Cardiac fibroblast (primary cell): ENCODE measurements at places on chromosomes 5 and 9.

- DNase-seq: peak; percentile 30
These were observed 5.9 kb downstream of the FAM78A start for GRCh38 chr9:131270171-131271015.

DNA sequence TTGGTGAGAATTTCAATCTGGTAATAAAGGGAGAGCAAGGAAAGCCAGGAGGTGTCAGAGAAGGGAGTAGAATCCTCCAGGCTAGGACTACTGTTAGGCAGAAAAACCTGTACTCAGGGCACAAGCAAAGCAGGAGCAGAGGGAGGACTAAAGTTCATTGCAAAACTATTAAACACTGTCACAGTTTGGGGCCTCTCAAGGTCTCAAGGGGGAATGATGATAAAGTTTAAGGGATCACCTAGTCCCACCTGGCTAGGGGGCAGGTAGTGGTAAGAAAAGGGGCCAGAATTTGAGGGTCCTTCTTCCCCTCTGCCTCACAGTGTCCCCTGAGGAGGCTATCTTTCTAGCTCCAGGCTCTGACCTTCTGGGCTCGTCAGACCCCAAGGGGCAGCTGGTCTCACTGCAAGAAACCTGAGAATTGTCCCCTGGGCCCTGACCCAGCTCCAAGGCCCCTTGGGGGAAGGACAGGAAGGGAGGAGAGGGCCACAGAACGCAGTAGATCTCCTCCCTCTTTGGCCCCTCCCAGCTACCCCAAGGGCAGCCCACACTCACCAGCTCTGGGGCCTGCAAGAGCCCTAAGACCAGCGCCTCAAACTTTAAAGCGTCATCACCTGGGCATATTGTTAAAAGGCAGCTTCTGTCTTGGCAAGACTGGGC lies 974 bp downstream of the CCDC69 start:
- no peak for DNase-seq

DNA sequence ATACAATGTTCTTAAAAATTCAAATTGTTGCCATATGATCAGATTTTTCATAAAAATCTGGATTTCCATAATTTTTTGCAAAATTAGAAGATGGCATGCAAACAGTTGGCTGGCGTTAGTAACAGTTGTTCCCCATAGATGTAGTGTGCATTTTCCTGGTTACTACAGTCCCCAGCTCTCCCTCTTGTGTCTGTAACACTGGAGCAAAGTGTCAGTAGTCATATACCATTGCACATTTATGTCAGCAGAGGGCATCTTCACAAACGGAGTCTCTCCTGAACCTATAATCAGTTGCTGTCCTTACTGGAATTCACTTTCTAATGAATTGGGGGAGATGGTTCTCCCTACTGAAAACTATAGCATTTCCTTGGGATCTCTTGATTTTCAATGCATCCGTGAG lies 44.7 kb upstream of the DMAC1 start:
- DNase-seq: peak; percentile 11

- no peak for DNase-seq
These were observed 21.9 kb downstream of the CRHBP start for GRCh38 chr5:76974785-76975184.

GRCh38 chr9:33813712-33814641 lies 3.0 kb upstream of the UBE2R2 start:
- peak; percentile 68 for DNase-seq

GRCh38 chr5:178547753-178548415 lies 42.3 kb downstream of the COL23A1 start:
- no peak for DNase-seq

DNA sequence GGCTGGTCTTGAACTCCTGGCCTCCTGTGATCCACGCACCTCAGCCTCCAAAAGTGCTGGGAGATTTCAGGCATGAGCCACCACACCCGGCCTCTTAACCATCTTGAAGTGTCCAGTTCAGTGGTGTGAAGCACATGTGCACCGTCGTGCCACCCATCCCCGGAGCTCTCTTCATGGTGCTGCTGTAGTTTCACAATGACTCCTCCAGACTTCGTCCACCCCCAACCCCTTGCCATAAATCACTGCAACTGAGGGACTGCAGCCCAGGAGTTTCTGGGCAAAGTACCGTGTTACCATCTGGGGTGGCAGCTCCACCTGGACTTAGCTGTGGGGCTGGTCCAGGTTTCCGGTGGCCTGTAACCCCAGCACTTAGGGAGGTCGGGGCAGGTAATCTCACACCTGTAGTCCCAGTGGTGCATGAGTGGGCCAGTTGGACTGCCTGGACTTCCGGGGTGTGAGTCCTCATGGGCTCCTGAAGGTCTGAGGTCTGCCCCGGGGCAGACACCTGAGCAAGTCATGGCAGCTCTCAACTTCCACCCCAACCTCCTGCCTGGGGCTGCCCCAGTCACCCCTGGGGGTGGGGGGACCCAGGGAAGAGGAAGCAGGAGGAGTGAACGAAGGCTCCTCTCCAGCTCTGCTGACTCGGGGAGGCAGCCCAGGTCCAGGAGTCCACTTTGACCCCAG lies 6.6 kb upstream of the N4BP3 start:
- no peak for DNase-seq

DNA sequence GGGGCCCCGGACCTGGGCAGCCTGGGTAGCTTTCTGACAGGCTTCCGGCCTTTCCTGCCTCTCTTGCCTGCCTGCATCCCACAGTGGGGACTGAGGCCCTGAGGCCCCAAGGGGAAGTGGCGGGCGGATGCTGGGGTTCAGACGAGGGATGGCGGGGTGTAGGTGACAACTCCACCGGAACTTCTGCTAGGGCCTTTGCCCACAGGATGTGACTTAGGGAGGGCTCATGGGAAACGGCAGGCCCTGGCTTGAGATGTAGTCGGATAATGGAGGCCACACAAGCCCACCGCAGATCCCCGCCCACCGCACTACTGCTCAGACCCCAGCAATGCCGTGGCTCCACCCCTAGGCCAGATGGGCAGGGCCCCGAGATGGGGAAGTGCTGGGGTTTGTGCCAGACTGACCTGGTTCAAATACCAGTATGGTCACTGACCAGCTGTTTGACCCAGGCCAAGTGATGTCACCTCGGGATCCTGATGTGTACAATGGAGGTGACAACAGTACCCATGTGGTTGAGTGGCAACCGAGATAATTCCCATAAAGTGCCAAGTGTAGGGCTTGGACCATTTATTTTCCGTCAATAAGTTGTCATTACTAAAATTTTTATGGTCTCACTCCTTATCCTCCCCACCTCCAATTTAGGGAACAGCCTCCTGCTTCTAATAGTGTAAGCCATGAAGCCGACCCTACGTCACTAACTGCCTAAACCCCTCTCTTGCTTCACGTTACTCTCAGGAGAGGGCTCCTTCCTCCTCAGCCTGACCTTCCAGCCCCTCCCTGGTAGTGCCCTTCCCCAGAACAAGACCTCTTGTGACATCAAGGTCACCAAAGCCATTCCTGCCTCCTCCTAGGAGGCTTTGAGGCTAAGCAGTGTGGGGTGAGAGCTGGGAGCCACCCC lies 2.5 kb upstream of the CDK9 start:
- no peak for DNase-seq

DNA sequence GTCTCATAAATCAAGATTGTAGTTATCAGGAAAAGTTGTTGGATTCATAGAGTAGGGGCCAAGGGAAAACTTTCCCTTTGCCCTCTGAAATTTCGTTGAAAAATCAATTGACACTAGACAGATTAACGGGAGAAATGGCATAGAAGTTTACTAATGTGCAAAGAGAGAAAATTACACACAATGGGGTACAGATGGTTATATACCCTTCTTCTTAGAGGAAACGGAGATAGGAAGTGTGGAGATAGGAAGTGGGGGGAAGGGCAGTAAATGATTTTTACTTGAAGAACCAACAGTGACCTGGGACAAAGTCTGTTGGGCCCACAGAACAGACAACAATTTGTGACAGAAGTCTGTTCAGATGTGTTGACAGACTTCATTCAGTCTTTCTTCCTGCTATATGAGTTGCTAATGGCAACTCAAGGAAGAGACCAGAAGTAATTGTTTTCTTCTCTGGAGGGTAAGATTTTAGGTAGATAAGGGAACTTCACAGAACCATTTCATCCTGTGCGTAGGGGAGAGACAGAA lies 177.9 kb downstream of the C9orf152 start:
- DNase-seq: no peak

DNA sequence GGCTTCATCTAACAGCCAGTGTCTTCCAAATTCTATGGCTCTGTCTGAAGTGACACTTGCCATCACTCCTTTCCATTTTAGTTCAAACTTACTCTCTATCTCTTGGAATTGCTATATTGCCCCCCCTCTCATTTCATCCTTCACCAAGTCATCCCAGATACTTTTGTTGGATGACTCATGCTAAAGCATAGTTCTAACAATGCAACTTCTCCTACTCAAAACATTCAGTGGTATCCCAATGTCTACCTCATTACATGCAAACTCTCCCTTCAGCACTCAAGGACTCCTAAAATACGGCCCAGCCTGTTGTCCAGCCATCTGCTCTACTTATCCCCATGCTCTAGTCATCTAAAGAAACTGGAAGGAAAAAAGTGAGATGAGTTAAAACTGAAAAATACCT lies 171.6 kb downstream of the RASEF start:
- no peak for DNase-seq

- no peak for DNase-seq
These were observed 1026.9 kb downstream of the PTPRD start for GRCh38 chr9:9585920-9586319.

DNA sequence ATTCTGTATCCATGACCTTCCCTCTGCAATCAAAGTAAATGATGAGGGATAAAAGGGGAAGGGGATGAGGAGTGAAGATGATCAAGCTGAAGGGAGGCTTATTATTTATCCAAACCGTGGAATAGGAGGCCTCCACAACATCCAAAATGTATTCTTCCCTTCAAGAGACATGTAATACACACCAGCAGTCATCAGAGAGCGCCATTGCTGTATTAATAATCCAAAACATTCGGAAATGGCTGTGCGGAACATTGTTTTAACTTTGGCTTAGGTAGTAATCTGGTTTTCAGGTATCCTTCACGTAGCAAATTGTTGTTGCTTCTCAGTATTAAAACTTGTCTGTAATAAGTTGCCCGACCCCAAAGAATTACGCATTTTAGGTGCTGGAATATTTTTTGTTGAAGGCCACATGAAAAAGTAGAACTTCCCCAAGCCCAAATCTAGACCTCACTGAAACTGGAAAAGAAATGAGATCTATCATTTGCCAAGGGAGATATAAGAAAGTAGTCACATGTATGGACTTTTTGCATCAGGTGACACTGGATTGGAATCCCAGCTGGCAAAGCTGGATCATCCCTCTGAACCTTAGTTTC lies 2.6 kb upstream of the BOD1 start:
- DNase-seq: peak; percentile 73

DNA sequence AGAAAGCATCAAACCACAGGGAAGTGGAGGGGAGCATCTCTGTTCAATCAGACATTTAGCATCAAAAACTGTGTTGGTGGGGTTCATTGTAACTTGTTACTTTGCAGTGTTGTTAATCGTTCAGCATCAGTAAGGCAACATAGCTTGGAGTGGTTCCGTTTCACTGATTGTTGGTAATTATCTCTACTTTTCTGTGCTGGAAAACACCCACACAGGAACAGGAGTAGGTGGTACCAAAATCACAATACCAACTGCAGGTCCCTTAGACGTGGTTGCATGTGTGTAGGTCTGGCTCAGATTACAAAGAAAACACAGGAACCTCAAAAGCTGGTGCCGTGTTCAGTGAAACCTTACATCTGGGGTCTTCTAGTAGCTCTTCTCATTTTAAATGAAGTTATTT lies 146.8 kb downstream of the RNF180 start:
- no peak for DNase-seq

DNA sequence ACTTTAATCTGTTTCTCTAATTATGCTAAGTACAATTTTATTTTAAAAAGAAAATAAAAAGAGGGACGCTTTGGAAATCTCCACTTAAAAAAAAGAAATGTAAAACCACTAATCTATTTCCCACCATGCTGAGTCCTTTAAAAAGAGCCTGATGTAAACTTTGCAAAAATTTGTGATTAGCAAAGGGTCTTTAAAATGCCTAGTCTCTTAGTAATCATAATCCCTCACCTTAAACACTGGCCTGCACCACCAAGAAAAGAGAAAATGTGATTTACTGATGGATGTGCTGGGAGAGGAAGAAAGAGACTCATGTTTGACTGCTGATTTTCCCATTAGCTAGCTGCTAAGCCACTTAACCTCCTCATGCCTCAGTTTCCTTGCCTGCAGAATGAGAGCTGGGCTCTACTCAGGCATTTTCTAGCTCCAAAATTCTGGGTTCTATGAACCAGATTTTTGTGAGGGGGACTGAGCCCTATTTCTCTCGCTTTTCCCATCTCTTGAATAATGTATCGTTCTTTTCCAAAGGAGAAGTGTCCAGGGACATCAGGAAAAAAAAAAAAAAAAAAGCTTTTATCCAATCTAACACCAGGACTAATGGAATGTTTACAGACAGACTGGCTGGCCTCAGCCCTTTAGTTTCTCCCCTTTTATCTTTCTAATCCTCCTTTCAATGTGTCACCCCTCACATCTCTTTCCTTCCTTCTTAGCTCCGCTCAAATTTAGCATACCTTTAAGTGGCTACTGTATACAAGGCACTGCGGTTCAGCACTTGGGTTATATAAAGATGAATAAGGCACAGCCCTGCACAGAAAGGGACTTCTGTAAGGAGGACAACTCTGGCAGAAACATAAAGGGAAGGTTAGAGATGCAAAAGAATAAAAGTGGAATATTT lies 312.4 kb downstream of the ARL15 start:
- no peak for DNase-seq

GRCh38 chr9:4861736-4862451 lies 69.2 kb downstream of the RCL1 start:
- no peak for DNase-seq

DNA sequence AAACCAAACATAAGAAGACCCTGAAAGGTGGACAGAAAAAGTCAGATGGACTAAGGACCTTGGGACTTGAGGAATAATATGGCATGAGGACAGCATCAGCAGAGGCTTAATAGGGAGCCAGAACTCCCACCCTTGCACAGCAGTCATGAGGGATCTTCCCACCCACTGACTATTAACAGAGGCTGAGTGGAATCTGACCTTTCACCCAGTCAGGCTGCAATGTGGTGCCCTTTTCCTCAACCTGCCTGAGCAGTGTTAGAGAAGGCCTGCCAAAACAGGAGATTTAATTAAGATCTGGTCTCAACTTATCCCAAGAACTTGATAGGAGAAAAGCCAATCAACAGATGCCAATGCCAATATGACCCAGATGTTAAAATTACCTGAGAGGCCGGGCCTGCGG lies 481.9 kb downstream of the KDM4C start:
- no peak for DNase-seq

DNA sequence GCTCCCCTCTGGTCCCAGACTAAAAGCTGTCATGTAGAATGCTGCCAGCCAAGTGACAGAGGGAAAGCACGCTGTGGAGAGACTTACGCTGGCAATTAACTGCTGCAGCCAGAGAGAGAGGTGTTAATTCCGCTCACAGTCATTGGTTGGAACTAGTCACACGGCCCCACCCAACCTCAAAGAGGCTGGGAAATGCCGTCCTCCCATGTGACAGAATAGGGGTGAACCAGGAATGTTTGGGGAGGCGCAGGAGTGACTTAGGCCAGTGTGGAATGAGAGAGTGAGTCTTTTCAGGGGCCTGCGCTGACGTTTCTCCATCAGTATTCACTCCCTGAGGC lies 87.6 kb downstream of the AMBP start:
- DNase-seq: no peak

GRCh38 chr5:53834500-53834899 lies 274.1 kb downstream of the NDUFS4 start:
- peak; percentile 7 for DNase-seq

GRCh38 chr5:115806986-115807653 lies 9.3 kb downstream of the CDO1 start:
- no peak for DNase-seq
